Bone marrow (tissue), 2 donors: ENCODE measurements at places on chromosomes 2 and 18.

DNA sequence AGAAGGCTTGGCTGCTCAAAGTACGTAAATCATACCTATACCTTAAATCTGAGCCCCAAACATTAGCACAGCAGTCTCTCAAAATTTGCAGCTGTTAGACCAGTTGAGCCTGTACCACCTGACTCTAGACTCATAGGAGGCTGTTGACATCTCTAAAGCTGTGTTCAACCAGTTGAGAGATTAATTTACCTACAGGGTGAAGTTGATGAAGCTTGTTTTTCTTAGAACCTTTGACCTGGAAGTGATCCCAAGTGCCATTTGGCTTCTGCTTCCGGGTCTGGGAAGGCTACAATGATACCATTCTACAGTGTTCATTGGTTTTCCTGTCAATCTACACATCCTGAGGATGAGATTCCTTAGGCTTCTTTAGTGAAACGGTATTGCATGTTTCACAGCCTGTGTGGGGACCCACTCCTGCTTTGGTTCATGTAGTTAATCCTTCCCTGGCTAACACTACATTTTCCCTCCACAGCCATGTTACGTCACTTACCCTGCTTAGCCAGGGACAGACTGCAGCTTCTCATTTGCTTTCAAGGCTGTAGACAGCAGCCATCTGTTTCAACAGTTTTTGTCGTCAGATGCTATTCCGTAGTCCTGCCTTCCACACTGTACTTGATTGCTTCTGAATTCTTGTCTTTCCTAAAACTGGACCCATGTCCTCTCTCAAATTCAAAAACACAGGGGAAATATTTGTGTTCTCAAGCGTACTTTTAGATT, 4.7 kb upstream of the IL1RL2 start:
- no peak for DNase-seq

DNA sequence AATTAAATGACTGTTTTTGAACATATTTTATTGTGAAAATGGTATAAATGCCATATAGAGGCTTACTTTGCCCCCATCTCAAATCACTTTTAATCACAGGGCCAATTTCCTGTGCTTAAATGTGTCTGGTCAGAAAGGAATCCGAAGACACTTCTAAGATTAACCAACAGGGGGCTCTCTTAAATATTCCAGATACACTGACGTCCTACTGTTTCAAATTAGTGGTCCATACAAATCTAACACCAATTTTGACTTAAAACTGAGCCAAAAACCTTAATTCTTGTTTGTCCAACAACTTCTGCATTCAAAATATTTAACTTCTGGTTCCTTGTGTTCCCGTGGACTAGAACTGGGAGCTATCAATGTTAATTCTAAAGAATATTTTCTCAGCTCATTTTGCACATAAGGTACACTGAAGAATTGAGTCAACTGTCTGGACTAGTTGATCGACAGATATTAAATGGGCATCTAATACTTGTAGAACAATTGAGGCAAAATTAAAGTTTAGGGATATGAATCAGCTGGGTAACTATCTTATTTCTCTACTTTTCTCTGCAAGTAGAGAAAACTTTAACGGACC, 557.5 kb downstream of the ARHGAP15 start:
- DNase-seq: no peak

DNA sequence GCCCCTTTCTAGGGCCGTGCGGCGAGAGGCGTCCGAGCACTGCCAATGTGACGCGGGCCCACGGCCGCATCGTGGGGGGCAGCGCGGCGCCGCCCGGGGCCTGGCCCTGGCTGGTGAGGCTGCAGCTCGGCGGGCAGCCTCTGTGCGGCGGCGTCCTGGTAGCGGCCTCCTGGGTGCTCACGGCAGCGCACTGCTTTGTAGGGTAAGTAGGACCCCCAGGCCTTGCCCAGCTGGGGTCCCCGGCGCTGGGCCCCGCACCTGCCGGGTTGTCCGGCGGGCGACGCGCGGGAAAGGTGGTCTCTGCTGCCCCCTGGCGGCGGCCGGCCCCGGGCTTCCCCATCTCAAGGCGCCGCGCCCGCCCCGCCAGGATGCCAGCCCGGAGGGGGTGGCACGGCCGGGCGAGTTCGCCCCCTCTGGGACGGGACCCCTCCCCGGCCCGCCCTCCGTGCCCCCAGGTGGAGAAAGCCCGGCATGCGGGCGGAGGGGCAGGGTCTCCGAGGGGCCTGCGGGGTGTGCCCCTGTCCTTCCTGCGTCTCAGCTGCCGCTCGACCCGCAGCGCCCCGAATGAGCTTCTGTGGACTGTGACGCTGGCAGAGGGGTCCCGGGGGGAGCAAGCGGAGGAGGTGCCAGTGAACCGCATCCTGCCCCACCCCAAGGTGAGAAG, 1.9 kb downstream of the PRSS56 start:
- DNase-seq: no peak

GRCh38 chr18:35662293-35663062, 80.9 kb downstream of the GALNT1 start:
- DNase-seq: no peak

DNA sequence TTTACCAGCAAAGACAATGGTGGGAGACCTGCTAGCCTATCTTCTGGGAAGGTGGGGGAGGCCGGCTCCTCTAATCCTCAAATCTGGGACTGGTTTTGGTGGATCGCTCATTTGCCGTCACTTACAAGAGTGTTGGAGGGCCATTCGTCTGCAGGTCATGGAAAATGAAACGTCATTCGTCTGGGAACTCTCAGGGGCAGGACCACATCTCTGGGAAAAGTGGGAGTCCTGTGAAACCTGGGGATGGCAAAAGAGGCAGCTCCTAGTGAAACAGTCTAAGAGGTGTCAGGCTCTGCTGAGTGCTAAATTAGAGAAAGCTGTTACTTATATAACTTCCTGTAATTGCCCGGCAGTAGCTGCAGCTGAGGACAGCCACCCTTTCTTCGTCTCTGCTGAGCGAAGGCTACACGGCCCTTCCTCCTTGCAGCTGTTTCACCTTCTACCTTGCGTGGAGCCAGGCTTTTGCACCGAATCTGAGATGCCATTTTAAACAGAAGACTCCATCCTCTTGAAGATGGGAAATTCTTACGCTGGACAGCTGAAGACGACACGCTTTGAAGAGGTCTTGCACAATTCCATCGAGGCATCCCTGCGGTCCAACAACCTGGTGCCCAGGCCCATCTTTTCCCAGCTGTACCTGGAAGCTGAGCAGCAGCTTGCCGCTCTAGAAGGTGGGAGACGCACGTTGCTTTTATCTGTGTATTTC, 22.4 kb downstream of the GREB1 start:
- no peak for DNase-seq

DNA sequence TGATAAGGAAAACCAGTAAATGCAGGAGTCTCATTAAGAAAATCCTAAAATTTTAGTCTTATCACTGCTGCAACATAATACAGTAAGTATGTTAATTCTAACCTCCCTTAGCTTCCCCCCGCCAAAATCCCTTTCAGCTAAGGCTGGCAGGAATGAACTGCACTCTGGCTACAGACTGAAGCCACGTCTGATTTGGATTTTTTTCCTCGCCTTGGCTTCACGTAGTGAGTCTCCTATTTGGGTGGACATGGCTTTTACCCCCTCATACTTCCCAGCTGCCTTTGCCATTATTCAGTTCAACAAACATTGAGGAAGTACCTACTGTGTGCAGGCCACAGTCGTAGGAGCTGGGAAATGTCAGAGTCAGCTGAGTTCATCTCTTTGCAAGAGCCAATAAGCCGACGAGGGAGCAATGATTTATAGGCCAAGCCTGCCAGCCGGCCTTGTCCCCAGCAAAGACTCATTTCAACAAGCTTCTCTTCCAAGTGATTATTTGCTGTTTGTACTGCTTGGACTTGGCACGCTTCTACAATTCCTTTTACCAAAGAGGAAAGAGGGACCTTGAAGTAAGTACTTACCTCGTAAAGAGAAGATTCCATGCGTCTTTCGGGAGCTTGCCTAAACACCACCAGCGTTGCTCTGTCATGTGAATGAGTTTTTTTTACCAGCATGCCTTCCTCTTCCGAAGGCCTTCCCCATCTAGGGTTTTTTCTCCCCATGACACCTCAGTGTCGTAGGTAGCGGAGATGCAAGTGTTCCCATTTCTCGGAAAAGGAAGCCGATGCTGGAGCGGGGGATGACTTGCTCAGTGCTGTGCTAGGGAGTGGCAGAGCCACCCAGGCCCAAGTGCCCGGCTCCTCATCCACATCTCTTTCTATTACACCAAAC, 138.6 kb downstream of the KLHL29 start:
- DNase-seq: no peak

DNA sequence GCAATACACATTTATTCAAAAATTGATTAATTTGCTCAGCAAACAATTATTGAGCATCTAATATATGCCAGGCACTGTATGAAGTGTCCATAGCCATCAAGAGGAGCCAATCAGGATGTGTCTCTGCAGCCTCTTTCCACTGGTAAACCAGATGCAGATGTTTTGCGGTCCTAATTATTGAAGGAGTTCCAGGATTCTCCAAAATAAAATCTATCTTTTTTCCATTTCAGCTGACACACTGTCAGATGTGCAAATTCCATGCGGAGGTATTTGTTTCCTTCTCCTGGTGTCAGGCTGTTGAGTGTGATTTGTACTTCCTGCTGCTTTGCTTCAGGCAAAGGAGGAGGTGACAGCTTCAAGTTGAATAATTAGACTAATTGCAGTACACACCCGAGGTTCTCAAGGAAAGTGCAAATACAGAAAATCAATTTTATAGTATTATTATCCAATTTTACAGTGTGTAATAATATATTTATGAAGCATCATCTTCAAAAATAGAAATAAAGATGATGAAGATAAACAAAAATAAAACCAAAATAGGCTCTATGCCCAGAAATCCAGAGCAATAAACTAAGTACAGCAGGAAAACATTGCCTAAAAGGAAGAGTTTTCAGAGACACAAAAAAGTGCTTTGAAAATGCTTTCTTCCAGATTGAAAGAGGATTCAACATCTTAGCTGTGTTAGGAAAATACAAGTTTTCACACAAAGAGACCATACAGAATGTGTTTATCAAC, 1352.9 kb upstream of the CHAC2 start:
- no peak for DNase-seq

DNA sequence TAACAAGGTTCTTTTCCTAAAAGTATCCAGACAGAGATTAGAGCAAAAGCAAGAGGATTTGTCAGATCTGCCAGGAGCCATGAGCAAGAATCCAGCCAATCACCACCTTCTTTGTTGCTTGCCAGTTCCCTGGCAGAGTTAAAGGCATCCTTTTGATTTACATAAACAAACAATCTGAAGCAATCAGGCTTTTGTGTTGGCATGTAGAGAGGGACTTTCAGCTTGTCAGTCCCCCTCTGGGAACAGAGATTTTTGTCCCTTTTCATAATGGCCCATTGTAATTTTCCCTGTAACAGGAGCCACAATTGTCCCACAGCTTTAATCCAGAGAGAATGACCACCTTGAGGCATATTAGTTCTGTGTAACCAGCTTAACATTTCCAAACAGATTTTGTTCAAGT, at the start of gene ERMN:
Gene ERMN (minus strand): TSS at position 39 of the 400 bp plus-strand sequence. CDS start 182 bp downstream, outside the sequence.
- DNase-seq: no peak

- no peak for DNase-seq
These were observed 290.2 kb downstream of the OSR1 start for GRCh38 chr2:19068206-19068605.

DNA sequence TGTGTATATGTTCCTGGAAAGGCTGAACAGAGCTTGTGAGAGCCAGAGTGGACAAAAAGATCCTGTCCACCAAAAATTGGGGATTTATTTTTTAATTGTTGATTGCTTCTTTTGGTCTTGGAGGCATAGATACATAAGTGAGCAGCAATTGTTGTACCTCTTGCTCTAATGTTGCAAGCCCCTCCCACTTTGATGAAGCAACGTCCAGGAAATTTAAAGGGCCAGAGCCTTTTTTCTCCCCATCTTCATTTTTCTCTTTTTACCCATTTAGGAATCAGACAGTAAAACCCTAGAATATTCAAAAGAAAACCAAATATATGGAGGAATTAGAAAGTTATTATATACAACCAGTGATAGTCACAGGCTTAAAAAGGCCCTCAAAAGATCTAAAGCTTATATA, 871.8 kb upstream of the NRXN1 start:
- no peak for DNase-seq

- DNase-seq: no peak
These were observed 597.8 kb upstream of the VRK2 start for GRCh38 chr2:57448816-57449215.

- DNase-seq: no peak
These were observed 46.7 kb downstream of the LDLRAD4 start for GRCh38 chr18:13265008-13265910.

DNA sequence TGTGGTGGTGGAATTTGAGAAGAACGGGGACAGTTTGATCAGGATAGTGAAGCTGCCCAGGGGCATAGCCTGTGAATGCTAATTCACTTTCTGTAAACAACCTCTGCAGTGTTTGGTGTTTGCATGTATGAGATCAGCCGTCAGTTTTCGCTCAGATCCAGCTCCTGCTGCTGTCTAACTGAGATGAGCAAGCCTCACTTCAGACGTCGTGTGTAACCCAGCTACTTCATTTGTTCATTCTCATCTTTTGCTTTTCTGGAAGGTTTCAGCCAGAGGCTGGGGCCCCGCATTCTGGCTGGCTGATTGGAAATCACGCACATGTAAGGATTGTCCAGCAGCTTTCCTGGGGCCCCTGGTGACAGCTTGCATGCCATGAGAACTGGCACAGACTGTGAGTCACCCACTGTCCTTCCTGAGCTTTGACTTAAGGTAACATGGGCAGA, 48.9 kb downstream of the LDLRAD4 start:
- no peak for DNase-seq

DNA sequence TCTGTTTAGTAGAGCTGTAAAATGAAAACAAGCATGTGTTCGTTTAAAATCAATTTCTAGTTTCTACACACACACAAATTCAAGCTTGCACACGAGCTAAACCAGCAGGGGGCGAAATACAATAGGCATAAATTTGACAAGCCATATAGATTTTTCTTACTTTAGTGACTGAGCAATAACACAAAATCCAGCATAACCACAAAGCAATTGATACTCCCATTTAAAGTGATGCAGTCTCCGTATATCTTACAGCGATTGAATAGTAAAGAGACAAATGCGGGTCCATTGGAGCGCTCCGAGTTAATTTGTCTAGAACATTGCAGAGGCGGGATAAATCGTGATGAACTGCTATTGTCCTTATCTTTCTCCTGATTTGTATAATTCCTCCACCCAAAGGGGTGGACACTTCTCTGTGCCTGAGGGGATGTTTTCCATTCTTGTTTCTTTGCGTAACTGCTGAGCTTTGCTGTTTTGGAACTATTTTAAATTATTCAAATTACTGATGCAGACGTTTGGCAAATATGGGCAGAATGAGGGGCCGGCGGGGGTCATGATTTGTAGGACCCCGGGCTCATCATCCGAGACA, 1.2 kb upstream of the AFTPH start:
- DNase-seq: peak; percentile 74

DNA sequence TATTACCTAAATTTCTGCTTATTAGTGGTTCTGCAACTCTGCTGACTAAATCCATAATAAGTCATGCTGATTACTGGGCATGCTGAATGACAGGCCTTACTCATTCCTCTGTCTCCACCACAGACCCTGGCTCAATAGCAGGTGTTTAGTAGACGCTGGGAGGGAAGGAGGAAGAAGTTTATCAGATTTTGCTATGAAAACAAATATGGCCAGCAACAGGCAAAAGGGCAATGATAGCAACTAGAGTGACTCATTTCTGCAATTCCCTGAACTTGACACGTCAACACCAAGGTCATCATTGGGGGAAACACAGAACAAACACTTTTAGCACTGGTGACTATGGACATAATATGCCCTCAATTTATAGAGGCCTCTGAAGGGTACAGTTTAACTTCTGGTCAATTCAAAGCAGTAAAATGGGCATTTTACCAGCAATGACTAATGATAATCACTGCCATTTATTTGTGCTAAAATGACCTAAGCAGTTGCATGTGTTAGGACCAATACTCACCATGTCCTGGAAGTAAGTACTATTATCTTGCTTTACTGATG, 35.2 kb downstream of the TMEM163 start:
- DNase-seq: no peak
